ENCODE measurements at places on chromosomes 2 and 18.

DNA sequence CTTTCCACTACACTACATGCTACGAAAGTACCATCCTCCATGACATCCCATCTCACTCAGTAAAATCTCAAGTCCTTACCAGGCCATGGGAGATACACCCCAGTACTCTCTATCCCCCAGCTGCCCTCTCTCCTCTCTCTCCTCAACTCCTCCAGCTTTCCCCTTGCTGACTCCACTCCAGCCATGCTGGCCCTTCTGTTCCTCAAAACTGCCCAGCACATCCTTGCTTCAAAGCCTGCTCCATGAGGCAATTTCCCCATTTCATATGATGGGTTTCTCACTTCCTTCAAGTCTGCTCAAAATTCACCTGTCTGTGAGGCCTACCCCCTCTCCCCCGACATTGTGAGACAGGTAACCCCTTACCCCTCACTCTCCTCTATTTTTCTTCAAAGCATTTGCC lies 8.6 kb downstream of the CHN1 start:
- no peak for DNase-seq

- DNase-seq, result no peak
These were observed 1363.6 kb upstream of the CHAC2 start for GRCh38 chr2:52404046-52404445.

GRCh38 chr18:73879328-73879727 lies 268.3 kb downstream of the FBXO15 start:
- DNase-seq, result no peak

- no peak for DNase-seq
These were observed 627.4 kb downstream of the FBXO15 start for GRCh38 chr18:73520229-73520628.

DNA sequence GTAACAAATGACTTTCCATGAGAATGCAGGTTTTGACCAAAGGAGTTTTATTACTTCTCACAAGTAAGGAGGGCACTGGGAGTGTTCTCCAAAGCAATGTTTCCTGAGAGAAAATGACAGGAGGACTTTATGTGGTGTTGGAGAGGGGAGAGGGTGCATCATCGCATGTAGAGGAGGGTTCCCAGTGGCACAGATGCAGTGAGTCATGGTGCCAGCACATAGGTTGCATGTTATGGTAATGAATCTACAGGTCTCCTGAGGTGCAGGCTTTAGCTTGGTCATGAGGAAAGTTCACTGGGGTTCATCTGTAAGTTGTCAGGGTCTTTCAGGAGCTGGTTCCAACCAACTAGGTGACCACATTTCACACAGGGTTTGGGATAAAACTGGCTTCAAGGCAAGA lies 30.4 kb downstream of the NAT8 start:
- DNase-seq, result no peak

- DNase-seq, result peak; percentile 88
These were observed 73.2 kb downstream of the LRRFIP1 start for GRCh38 chr2:237700512-237701032.

DNA sequence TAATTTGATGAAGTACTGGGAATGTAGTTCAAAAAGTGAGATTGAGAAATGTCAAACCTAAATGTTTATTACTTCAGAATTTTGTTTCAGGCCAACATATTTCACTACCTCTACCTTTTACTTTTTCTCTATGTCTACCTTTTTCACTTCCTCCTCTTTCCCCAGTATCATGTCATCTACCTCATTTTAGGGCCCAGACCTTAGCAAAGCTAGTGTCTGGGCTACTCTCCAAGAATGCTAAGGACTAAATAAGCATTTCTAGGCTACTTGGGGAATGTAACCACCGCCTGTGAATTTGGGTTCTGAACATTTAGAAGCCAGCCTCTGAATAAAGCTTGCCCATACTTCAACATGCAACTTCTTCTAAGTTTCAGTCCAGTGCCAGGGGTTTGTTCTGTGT lies 330.4 kb downstream of the SLC4A3 start:
- DNase-seq, result no peak

GRCh38 chr2:223870840-223871611 lies 33.6 kb upstream of the AP1S3 start:
- no peak for DNase-seq

- no peak for DNase-seq
These were observed 141.2 kb upstream of the TACR1 start for GRCh38 chr2:75340560-75340959.

DNA sequence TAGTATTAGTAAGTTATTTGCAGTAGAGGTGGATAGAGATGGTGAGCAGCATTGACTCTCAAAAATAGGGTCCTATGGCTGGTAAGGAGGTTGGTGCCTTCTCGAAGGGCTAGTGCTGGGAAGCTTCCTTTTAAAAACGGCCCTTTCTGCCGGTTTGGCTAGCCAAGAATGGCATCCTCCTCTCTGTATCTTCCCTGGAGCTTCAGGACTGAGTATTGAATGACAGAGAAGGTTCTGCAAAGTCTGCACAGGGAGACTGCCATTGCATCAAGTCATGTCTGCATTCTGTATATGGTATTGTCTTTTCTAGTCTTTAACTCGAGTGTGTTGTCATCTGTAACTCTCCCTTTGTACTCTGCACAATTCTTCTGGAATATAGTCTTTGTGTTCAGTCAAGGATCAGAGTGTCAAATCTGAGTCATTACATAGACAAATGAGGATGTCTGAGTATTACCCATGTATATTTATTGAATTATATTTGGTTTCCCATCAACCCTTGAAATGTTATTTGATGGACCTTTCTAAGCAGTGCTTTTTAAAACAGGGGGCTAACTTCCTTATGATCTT lies 1.1 kb downstream of the LDLRAD4 start:
- DNase-seq, result no peak

Measured in left hindlimb (tissue), 1 donor.